EH (cell line): ENCODE measurements at places on chromosomes 13 and 19.

DNA sequence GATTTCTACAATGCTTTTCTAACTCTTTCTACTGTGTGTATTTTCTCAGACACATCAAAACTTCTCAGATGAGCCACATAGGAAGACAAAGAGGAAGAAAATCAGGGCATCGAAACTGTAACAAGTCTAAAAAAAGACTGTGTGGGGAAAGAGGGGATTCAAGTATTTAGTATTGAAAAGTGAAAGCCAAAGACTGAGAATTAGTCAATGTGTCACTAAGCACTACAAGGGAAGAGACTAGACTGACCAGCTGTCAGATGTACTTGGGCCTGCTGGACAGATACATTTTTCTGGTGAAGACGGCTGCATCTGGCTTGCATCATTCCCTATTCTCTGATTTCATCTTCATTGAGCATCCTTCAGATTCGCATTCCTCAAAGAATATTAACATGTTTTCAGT, 25.4 kb downstream of the COMMD6 start:
- no peak for DNase-seq

DNA sequence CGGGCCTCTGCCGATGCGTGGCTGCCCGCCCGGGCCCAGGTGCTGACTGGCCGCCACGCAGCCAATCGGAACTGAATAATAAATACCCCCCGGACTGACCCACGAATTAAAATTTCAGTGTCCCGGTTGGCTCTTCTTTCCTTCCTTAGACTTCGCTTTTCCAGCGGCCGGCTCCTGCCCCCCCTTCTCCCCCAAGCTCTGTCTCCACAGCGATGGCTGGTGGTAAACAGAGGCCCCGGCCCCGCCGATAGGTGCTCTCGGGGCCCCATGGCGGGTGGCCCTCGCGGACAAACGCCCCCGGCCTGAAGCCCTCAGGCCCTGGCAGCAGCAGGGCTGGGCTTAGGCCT, 2.6 kb downstream of the ZBTB7A start:
- peak; percentile 49 for DNase-seq

DNA sequence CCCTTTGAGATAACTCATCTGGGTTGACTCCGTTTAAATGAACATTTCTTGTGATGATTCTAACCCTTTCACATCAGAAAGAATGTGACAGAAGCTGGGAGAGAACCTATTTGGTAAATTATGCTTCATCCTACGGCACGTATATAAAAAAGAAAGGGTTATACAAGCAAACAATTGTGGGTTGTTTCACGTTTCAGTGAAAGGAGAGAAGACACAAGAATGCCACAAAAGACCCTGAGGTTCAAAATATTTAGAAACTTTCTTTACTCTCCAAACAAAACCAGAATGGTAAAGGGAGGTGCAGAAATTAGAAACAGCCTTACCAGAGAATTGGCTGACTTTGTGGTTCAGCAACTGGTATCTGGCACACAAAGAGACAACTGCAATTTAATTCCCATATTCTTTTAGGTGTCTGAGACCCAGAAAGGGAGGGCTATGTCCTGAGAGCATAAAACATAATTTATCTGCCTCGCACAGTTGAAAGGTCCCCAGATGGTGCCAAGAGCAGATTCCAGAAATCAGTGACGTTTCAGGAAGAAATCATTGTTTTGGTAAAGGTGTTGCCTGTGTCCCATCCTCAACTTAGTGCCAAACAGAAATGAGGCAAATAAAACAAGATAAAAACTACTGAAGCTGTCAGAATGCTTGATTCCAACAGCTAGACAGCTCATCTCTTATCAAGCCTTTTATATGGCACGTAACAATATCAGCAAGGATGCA, 361.4 kb downstream of the EFNB2 start:
- DNase-seq: peak; percentile 9

- no peak for DNase-seq
Measured at GRCh38 chr13:111203736-111204389, 88.8 kb downstream of the ARHGEF7 start.

DNA sequence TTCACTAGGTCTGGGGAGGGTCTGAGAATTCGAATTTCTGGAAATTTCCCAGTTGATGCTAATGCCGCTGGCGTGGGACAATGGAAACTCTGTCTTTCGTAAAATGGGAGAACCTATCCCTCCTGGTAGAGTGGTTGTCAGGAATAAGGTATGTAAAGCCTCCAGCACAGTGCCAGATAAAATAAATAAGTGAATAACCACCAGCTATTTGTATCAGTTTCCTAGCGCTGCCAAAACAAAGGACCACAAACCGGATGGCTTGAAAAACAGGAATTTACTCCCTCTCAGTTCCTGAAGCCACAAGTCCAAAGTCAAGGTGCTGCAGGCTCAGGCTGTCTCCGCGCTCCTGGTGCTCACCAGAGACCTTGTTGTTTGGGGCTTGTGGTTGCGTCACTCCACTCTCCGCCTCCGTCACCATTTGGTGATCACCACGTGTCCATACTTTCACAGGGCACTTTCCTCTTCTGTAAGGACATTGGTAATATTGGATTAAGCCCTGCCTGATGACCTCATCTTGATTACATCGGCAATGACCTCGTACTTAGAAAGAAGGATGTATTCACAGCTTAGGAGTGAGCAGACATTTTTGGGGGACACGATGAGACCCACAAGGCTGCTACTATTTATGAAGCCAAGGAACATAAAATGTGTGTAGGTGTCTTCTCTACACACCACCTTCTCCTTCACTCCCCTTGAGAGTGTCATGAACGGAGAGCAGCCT, 428.5 kb downstream of the IRS2 start:
- DNase-seq: peak; percentile 39

DNA sequence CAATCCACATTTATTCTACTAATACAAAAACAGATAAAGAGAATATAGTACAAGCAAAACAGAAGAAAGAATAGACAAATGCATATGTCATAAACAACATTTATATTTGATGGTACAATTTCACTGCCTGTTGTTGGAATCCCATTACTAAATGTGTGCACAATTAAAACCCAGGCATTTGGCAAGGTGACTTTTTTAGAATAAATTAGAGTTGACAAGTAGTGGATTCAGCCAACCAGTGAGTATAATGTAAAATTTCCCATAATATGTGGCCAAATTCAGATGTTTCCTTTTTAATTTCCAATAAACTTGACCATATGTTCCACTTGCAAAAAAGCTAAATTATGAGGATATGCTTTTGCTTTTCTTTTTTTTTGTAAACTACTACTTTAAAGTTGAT, 1578.8 kb downstream of the OLFM4 start:
- DNase-seq: no peak

DNA sequence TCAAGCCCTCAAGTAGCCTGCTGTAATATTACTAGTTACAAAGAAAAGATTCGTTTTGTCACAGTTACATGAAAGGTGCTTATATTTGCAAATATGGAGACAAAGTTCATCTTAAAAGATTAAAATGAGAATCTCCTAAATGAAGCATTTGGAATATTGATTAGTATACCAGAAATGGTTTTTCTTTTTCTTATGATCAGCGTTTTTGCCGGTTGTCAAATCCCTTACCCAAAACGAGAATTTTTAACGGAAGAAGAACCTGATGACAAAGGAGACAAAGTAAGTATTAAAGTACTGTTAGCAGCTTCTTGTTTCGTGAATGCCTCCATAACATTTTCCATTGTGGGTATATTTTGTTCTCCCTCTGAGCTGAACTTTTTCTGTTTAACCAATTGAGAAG, 147.1 kb downstream of the CDK8 start:
- DNase-seq: no peak

DNA sequence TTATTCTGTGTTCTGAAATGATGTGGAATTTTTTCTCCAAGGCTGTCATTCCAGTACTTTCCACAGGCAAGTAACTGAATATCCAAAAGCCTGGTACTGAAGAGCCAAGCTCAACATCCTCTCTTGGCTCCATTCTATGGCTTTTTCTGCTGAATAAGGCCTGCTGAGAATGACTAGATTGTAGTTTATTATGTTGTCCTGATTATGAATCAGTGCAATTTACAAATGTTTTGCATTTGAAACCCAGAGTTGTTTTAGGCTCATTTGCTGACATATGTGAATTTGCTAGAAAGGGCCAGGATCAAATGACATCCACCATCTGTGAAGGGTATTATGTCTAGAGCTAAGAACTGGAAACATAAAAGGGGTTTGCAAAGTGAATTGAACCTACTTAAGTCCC, 596.6 kb downstream of the KCTD12 start:
- no peak for DNase-seq

- peak; percentile 49 for DNase-seq
Measured at GRCh38 chr13:79482281-79482970, 1.5 kb downstream of the NDFIP2 start.
